ENCODE measurements at places on chromosomes 16 and 17.

DNA sequence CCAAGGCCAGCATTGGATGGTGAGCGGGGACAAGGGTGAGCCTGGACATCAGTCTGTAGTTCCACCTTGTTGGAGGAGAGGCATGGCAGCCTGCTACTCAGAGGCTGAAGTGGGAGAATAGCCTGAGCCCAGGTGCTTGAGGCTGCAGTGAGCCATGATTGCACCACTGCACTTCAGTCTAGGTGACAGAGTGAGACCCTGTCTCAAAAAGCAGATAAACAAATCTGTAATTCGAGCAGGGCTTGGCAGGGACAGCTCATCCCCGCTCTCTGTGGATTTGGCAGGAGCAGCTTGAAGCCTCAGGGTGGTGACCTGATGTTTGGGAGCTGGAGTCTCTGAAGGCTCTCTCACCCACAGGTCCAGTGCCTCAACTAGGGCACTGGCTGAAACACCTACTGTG lies 38.6 kb upstream of the ZCCHC14 start:
- DNase-seq: no peak

- DNase-seq: no peak
Measured at GRCh38 chr17:60656499-60656898, 21.2 kb upstream of the BCAS3 start.

DNA sequence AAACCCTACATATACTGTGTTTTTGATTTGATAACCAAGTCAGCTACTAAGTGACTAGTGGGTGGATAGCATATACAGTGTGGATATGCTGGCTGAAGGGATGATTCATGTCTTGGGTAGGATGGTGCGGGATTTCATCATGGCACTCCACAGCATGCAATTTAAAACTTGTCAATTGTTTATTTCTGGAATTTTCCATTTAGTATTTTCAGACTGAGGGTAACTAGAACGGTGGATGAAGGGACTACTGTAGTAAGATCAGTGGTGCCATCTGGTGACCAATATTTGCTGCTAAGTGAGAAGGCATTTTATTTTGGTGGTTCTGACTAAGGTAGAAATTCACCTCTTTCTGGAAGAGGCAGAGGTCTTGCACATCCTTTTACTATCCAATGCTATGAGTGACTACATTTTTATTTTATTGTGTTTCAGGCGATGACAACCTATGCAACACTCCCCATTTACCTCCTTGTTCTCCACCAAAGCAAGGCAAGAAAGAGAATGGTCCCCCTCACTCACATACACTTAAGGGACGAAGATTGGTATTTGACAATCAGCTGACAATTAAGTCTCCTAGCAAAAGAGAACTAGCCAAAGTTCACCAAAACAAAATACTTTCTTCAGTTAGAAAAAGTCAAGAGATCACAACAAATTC lies 3.1 kb downstream of the CDC6 start:
- DNase-seq: peak; percentile 70

- DNase-seq: peak; percentile 82
Measured at GRCh38 chr16:29848420-29849297, 14.4 kb downstream of the CDIPT start.

DNA sequence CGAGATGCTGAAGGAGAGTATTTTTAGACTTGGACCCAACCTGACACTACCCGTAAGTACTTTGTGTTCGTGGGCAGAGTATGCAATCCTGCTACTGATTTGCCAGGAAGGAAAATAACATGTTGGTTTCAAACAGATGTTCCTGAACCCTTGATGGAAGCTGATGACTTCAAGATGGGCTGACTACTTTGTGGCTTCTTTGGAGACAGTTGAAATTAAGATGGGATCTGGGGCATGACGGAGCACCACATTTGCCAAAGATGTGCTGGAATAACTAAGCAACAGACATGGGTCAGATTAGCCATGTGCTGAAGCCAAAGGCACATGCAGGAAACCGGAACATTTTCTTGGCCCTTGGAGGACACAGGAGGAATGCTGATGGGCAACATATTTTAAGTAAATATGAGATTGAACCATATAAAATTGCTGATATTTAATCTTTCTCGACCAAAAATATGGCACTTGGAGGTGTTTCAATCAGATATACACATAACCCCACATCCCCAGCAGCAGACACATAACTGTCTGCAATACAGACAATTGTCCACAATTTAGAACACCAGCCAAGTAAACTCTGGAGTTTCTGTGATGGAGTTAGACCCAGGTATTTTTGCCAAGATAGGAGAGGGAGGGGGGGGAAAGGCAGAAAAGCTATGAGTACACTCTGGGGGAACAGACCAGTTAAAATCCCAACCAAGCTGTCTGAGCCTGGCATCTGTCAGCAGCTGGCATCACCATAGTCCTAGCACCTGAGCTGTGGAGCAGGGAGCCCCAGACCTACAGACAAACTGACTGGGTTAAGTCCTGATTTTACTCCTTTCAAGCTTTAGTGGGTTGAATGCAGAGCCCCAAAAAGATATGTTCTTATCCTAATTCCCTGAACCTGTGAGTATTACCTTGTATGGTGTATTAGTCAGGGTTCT lies 329.4 kb upstream of the CDH5 start:
- no peak for DNase-seq

DNA sequence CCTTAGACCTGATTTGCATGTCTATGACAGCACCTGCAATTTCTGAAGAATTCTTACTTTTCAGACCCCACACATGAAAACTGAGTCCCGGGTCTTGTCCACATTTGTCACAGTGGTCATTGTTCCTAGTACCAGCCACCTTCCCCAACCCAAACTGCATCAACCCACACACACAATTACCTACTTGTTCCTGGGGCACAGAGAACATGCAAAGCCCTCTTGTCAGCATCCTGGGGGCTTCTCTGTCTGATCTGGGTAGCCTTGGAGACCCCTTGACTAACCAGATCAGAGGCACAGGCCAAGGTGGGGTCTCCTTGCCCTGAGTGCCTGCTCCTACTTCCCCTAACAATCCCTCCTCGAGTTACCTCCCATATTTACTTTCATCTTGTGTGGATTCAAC lies 36.7 kb upstream of the PIK3R6 start:
- no peak for DNase-seq

DNA sequence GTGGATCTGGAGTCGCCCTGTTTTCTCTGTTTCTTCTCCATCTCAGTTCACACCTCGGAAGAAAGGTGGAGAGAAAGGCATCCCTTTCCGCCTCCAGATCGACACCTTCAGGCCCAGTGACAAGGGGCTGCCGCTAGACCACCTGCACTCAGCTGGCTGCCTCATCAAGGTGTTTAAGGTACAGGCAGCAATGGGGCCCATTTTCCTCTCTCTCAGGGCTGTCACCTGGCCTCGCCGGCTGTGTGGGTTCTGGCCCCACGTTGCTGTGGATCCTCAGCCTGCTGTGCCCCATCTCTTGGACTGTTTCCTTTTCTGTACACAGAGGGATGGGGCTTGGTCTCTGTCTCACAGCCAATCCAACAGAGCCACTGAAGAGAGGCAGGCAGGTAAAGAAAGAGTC lies 17.4 kb upstream of the STAC2 start:
- DNase-seq: no peak

DNA sequence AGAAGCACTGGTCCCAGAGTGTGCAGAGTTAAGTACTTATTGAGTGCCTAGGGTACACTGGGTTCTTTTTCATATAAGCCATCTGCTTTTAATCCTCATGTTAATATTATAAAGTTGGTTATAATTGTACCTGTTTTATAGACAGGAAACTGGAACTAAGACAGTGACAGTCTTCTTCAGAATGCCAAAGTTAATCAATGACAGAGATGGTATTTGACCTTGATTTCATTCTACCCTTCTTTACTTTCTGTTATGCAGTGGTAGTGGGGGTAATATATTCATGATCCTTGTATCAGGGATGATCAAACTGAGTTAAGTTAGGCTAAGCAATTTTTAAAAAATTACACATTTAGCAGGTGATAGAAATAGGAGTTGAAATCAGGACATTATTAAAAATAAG lies 108.6 kb upstream of the GOT2 start:
- DNase-seq: no peak

DNA sequence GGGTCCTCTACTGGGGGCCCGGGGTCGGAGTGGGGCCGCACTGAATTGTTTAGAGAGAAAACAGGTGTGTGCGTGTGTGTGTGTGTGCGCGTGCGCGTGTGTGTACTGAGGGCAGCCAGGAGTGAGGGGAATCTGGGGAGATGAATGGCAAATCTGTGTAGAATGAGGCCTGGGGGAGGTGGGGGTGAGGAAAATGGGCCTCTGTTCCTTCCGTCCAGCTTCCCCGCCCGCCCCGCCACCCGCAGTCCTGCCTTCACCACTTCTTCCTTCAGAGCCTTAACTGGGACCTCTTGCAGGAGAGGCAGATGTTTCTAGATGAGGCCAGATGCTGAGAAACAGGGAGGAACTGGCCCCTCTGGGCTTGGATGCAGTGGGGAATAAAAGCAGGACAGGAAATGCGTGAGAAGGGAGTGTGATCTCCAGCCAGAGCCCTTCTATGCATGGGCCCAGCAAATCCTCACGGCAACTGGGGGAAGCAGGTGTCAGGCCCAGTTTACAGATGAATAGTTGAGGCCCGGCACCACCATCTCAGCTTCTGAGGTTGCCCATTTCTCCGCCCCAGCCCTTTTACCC lies 29.7 kb upstream of the NGFR start:
- no peak for DNase-seq

- no peak for DNase-seq
Measured at GRCh38 chr17:75737133-75737962, 16.1 kb downstream of the ITGB4 start.

DNA sequence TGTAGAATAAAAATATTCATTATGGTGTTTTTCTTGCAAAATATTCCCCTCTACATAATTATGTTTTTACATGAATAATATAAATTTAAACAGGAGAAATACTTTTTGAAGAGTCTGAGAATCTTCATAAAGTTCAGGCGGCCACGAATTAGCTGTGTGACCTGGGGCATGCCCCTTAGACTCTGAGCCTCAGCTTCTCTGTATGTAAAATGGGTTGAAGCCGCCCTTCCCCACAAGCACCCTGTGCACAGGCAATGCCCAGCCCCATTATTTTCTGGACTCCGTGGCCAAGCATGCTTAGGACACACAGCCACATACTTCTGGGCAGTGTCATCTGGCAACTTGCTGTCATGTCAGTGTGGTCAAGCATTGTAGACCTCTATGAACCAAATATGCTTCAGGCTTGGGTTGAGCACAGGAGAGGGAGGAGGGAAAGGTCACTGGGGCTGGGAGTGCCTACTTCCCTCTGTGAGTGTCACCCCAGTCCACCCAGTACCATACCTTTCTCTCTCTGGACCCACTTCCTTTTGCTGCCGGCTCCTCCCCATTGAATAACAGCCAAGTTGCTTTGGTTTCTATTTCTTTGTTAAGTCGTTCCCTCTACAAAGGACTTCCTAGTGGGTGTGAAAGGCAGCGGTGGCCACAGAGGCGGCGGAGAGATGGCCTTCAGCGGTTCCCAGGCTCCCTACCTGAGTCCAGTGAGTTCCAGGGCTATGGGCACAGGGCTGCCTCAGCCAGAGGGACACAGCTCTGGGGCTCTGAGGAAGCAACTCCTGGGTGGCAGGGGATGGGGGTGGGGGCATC lies at the start of gene LGALS9:
TSS of gene LGALS9 (plus strand) at position 582 of the 804 bp plus-strand sequence. CDS start at position 660, 78 bp downstream.
- peak; percentile 76 for DNase-seq

DNA sequence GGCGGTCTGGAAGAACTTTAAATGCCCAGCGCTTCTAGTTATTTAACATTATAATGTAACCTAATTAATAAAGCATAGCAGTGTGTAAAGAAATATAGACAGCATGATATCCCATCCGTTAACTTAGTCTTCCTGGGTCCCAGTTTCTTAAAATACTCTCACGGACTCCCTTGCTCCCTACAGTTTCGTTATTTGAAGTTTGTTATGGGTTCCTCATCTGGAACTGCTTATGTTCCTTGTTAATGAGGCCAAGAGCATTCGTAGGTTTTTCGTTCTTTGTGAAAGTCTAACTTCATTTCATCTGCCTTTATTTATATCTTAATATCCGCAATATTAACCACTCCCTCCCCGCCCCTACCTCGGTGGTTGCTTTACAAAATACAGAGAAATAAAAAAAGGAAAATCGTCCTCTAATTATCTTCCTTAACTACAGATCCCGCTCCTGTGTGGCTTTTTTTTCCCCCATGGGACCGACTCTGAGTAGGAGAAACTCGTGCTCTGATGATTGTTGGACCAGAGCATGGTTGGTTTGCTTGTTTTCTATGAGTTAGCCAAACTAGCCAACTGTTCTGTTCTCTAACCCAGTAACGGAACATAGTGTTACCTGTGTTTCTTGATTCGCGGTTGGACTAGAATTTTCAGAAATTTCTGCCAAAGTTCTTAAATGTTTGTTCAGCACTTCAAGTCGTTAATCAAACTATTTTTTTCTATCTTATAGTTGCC lies 863 bp downstream of the ADPRM start:
- peak; percentile 9 for DNase-seq

DNA sequence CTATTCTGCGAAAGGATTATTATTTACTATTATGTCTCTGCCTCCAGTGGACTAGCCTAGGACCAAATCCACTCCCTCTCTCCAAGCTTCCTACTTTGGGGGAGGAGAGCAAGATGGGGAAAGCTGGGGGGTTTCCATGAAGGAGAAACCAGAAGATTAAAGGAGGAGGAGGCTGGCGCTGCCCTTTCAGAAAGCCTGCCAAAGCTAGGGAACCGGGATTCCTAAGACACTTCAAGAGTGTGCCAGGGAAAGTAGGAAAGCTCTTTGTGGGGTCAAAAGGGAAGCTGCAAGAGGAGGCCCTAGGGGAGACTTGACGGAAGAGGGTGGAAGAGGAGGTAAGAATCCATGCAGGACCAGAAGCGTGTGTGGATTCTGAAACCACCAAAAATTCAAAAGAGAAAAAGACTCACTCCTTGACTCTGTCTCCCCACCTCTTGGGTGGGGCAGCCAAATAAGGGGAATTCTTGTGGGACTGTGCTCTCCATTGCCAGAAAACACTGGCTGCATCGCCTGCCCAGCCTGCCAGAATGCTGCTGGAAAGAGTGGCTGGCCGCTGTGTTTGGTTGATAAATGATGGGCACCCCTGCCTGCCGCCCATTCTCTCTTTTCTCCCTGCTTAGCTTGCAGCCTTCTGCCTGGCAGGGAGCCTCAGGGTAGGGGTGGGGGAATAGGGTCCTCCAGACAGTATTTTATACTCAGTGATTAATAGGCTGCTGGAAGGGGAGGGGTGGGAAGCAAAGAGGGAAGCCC lies 11.8 kb upstream of the KAT7 start:
- DNase-seq: no peak

DNA sequence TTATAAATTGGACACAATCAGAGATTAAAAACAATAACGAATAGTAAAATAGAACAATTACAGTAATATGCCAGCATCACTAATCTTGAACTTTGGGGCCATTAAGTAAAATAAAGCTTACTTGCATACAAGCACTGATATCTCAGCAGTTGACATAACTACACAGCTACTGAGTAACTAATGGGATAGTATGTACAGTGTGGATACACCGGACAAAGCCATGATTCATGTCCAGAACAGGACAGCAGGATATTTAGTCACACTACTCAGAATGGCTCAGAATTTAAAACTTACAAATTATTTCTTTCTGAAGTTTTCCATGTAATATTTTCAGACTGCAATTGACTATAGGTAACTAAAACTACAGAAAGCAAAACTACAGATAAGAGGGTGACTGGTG lies 427.5 kb downstream of the CDH13 start:
- DNase-seq: no peak

- no peak for DNase-seq
Measured at GRCh38 chr16:31271621-31272190, 11.9 kb downstream of the ITGAM start.
